ENCODE measurements at places on chromosomes 4 and X. TPM values are rescaled to one million over a fixed set of nuclear protein-coding genes. Genes with fewer than 3 reads are reported as not detected.

NDNF gene
- 0.44 TPM for total RNA-seq

DNA sequence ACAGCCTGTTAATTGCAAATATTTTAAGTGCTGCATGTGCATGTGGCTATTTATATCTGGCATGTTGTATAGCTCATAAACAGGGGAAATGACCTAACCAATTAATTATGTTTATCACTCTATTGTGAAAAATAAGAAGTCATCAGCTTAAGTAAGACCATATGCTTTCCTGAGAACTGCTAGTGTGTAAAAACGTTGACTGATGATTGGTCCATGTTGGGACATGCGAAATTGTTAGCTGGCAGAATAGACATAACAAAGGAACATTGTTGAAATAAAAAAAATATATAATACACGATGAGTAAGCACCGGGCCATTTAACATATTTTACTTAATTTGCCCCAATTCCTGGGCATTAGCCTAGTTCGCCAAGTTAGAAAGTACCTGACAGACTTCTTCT, 207.5 kb downstream of the ANK2 start:
- DNase-seq, result no peak

DNA sequence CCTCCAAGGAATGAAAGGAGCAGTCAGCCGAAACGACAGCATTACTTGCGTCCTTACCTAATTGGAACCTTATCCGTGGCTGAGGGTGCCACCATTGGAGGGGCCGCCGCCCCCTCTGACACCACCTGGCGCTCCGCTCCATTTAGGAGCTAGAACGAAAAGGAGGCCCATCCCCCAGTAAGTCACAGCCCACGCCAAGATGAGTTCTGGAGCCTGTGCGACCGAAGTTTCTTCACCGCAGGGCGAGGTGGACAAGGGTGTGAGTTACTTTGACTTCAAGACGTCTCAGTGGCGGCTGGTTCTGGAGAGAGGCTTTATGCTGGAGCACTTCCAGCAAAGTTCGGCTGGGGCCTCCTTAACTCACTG, 729 bp upstream of the IRF2 start:
- peak; percentile 37 for DNase-seq

GRCh38 chrX:38175139-38175538, 45.5 kb downstream of the SRPX start:
- DNase-seq, result peak; percentile 28
